ENCODE measurements at places on chromosomes 2 and 18.

DNA sequence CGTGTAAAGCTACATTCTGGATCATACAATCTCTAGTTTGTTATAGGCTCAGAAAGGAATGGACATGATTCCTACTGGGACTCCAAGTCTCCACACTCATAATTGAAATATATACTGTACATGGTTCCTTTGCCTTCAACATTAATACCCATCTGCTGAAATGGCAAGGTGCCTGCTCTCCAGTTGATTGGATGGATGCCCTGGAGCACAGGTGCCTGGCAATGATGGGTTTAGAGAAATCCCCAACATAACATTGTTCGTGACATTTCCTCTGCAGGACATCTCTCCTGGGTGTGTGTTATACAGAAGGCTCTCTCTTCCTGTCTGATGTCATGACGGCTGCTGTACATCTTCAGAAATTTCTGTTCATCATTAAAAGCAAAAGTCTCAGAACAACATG is 449.7 kb upstream of the CWC22 start:
- no peak for DNase-seq

- no peak for DNase-seq
Observed at GRCh38 chr2:8046849-8047248, 635.0 kb upstream of the ID2 start.

DNA sequence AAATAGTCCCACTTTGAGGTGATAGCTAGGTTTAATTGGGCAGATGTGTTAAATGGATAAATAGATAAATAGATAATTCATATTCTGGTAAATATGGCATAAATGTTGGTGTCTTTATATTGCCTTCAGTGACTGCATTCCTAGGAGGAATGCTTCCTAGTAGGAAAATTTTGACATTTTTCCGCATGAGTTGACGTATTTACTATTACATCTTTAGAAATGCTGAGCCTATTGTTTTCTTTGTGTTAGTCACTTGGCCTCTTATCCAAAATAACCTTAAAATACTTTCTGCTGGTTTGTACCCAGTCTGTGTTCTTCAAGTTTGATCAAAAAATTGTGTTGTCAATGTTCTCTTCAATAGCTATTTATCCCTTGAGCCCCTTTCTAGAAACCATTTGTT is 495.6 kb upstream of the ZEB2 start:
- DNase-seq, result no peak

DNA sequence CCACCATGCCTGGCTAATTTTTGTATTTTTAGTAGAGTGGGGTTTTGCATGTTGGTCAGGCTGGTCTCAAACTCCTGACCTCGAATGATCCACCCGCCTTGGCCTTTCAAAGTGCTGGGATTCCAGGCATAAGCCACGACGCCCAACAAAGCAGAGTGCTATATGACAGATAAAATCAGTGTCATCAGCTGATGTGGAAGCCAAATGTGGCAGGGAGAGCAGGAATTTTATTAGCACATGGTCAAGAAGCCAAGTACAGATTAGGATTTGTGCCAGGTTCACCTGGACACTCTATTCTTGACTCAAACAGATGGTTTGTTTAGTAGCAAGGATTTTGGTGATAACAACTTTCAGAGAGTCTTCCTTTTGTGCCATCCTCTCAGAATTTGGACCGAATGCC is 62.7 kb downstream of the LCLAT1 start:
- no peak for DNase-seq

GRCh38 chr18:22964116-22964515 is 31.0 kb downstream of the RBBP8 start:
- DNase-seq, result no peak

- DNase-seq, result no peak
Observed at GRCh38 chr2:57892920-57893319, 153.7 kb upstream of the VRK2 start.

DNA sequence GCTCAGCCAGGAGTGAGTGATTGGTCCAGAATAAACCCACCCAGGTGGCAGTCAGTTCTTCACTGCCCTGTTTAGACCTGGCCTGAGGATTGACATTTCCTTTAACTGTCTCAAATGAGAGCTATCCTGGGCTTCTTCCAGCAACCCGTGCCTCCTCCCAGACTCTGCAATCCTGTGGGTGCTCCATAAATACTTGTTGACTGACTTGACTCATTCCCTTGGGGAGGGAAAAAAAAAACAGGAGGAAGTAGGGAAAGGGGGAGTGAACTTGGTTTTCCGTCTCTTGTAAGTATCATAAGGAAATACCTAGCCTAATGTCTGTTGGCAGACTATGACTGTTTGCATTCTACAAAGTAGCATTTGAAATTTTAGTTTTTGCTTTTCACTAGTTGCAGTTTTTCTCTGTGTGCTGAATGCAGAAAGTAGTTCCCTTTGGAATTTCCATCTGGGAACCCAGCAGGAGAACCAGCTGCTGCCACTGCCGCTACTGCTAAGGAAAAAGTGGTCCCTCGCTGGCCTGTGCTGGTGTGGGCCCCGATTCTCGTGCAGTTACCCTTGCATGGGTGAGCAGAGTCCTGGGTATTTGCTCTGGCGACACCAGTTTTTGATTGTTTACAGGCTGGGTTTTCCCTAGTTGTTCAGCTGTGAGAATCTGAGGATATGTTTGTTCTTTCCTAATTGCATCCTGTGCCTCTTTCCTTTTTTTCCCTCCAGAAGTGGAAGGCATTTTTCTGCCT is 78.8 kb downstream of the TGOLN2 start:
- DNase-seq, result peak; percentile 98

DNA sequence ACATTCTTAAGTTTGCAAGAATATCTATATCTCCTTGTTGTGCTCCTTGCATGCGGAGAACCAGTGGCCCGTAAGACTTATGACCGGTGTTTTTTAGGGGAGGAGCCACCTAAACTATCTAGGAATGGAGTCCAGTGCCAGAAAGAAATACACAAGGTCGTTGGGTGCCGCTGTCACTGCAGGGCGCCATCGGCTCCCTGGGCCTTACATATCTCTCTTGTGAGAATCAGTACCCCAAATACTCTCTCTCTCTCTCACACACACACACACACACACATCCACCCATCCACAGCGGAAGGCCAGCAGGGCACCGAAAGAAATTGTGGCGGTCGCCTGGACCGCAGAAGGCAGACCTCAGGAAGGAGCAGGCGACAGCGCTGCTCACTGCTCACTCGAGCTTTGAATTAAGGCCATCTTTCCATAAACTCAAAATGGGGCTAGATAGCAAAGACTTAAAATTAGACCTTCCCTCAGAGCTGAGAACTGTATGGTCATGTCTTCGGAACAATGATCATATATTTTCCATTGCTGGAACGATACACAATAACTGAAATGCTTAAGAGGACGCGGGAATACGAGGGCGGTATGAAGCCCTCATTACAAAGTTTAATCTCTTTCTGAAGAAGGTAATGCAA is 10.4 kb downstream of the NR4A2 start:
- DNase-seq, result no peak

DNA sequence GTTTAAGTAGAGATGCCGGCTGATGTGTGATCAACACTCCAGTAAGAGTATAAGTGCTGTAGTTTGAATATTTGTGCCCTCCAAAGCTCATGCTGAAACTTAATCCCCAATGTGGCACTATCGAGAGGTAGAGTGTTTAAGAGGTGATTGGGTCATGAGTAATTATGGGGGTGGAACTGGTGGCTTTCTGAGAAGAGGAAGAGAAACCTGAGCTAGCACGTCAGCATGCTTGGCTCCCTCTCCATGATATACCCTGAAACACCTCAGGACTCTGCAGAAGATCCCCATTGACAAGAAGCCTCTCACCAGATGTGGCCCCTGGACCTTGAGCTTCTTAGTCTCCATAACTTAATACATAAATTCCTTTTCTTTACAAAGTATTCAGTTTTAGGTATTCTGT is 584.8 kb downstream of the TSN start:
- no peak for DNase-seq

GRCh38 chr2:8345200-8345599 is 336.7 kb upstream of the ID2 start:
- no peak for DNase-seq

- DNase-seq, result no peak
Observed at GRCh38 chr2:241030883-241031282, 32.5 kb downstream of the SNED1 start.

DNA sequence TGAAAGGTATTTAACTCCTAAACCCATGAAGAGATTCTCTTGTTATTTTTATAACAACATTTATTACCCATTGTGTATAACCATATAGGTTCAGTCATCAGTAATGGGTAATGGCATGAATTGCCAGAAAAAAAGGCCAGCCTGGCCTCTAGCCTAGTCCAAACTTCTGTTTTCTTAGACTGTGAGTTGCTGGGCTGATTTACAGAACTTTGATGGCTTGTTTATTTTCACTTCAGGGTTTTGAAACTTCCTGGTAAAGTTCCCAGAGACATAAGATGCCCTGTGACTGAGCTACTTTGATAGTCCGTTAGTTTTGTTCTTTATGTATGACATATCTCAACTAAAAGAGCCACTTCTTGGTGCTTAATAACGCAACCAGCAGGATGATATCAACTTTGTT is 164.8 kb downstream of the METTL4 start:
- DNase-seq, result no peak

GRCh38 chr18:8601277-8602032 is 7.8 kb upstream of the RAB12 start:
- DNase-seq, result no peak

DNA sequence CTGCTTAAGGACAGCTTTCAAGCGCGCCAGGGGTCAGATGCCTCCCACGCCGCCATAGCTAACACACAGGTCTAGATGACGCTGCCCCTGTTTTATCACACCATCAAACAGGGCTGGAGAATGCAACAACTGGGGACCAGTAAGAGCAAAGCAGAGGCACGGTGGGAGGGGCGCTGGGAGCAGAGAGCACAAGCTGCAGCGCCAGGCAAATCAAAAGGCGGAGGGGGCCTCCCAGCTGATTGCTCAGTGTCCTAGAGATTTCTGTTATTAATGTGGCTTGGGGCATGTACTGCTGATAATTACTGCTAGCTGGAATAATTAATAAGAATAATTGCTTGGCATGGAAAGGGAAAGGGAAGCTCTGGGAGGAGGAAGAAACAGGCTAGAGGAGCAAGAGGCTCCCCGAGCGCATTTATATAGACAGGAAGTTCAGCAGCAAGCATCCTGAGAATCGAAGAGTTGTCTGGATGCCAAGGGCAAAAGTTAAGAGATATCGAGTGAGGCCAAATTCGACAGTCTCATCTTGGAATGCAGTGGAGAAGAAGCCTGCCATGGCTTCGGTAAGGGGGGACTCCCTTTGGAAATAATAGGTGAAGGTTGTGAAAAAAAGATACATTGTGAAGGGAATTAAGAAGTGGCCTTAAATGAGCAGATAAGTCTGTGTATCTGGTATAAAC is 104.5 kb upstream of the ZNF521 start:
- DNase-seq, result no peak
